ENCODE measurements at places on chromosomes 1 and 21. TPM values are rescaled to one million over a fixed set of nuclear protein-coding genes. Genes with fewer than 3 reads are reported as not detected.

GRCh38 chr1:125065092-125065820, 3880.5 kb downstream of the SRGAP2C start:
- DNase-seq, result no peak

Gene HRNR
- total RNA-seq, result not detected

- no peak for DNase-seq
Observed at GRCh38 chr1:241932845-241933244, 24.7 kb upstream of the BECN2 start.

DNA sequence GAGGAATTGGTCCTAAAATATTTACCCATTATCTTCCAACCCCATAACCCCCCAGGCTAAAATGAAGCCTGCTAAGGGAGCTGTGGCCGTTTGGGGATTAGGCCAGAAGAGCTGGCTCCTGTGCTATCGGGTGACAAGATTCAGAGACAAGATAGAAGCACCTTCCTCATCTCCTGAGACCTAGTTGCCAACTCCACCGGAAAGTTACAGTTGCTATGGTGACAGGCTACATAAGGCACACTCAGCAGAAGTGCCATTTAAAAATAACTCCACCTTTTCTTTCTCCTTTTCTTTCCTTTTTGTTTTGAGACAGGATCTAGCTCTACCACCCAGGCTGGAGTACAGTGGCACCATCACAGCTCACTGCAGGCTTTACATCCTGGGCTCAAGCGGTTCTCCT, 43.6 kb upstream of the ROR1 start:
- no peak for DNase-seq

DNA sequence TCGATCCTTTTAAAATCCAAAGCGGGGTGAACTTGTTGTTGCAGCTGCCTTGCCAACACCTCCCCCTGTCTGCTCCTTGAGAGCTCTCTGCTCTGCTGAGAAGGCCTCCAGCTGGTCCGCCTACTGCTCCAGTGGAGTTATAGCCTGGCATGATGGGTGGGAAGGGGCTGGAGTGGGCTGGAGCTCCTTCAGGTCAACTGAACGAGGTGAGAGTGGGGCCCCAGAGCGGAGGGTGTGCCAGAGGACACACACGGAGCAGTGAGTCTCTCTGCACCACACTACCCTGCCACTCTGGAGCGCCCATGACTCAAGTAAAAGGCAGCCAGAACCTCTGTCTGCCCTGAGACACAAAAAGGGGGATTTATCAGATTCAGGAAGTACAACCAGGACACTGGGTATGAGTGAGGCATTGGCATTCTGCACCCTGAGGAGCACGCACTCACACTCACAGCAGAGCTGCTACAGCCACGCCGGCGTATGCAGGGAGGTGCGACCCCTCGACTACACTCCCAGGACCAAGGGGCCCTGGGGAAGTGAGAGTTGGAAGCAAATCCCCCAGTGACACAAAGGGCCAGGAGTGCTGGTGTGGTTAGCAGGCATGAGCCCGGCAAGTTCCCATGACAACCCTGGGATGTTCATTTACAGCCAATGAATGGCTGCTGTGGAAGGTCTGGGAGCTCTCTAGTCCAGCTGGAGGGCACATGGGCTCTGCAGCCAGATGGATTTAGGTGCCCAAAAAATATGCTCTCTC, 28.0 kb upstream of the EVA1B start:
- no peak for DNase-seq

- DNase-seq, result no peak
Observed at GRCh38 chr1:109777436-109777835, 13.7 kb upstream of the EPS8L3 start.

DNA sequence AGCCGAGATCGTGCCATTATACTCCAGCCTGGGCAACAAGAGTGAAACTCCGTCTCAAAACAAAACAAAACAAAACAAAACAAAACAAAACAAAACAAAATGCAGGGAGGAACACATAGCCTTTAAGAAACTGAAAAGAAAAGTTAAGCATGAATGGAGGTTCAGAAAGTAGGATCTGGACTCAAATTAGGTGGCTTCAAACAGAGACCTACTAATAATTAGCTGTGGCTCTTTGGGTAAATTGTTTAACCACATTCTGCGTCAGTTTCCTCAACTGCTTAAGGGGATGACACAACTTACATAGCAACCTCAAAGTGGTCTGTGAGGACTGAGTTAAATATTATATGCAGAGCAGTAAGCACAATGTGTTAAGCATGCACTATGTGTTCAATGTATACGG, 458.2 kb downstream of the ADGRL2 start:
- no peak for DNase-seq

Gene COL16A1
- not detected for total RNA-seq

DNA sequence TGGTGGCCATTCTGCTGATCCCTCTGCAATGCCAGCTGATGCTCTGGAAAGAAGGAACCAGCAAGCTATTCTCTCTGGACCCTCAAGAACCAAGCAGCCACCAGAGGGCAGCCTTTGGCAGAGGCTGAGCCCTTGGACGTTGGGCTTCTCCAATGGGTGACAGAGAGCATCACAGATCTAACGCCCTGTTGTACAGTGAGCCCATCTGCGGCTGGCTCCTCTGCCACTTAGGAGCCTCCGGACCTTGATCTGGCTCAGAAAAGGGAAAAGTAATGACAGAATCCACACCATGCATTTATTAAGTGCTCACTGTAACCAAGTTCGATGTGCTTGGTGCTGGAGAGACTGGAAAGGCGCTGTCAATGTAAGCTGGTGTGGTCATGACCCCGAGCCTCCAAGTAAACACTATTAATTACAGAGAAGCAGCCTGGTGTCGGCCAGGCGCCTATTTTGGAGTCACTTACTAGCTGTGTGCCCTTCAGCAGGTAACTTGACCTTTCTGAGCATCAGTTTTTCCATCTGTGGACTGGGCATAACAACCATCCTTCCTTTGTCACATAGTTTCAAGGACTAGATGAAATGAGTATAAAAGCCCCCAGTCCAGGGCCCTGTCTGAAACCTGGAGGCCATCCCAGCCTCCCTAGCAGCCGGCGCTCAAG, 34.9 kb downstream of the ECE1 start:
- peak; percentile 60 for DNase-seq

GRCh38 chr1:113975211-113975895, 3.9 kb upstream of the OLFML3 start:
- no peak for DNase-seq

Gene TENT5C
- 129 TPM for total RNA-seq

DNA sequence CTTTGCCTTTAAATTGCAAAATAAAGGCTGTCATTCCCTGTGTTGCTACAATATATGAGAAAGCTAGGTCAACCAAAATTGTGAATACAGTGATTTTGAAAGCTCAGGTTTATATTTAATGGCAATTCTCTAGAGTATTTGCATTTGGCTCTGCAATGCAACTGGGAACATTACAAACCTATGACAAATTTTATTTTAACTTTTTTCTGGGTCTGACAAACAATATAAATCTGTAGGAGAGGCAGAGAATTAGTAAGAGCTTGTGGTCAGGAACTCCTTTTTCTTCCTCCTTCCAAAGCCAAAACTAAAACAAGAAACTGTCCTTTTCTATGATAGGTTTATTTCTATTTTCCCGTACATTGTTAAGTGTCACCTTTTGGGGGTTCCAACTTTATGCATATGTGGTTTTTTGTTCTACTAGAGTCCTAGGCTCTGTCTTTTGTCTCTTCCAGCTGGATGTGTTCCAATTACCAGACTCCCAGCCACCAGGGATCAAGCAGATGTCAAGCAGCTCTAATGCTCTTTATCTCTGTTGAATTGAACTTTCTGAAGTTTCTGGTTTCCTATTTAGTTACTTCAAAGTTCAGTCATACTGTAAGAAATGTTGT, 106.9 kb downstream of the ASH1L start:
- no peak for DNase-seq

DNA sequence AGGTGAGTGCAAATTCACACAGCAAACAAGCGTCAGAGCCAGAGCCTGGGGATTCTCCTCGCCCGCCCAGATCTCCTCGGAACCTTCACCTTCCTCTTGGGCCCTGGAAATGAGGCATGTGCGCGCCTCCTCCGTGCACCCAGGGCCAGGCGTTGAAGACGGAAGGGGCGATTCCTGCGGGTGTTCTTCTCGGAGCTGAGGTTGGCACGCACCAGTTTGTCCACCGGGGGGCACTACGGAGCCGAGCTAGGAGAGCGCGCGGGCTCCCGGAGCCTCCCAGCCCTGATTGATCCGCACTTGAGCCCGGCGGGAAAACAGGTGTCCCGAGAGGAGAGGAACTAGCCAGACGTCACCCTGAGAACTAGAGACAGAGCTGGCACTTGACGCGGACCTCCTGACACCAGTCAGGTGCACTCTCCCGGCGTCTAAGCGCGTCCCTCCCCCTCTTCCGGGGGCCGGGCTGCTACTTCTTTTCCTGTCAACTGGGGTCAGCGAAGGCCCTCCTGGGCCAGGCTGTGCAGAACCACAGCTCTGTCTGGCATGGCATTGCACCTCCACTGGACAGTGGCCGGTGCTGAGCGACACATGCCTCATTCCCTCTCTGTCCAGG, 18.3 kb upstream of the SERINC2 start:
- DNase-seq, result peak; percentile 51

- no peak for DNase-seq
Observed at GRCh38 chr1:222098404-222098803, 356.5 kb upstream of the DUSP10 start.

GRCh38 chr1:1202831-1203560, 3.4 kb downstream of the TNFRSF18 start:
- peak; percentile 4 for DNase-seq

Gene SH2D5
- not detected for total RNA-seq

DNA sequence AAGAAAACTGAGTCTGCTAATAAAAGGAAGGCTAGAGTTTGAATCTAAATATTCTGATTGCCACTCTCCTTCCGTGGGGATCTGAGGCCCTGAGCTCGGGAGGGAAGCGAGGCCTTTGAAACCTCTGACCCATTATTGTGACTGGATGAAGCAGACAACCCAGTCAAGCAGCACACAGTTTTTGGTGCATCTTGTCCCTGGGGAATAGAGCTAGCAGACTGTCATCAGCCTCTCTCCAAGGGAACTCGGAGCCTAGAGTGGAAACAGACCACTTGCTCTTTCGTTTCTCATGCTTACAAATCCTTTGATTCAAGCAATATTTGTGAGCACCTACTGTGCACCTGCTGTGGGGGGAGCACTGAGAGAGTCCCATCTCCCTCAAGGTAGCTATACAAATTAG, 133.2 kb upstream of the KLHDC7A start:
- DNase-seq, result no peak

Gene FCRL2
- 3.9 TPM for total RNA-seq

DNA sequence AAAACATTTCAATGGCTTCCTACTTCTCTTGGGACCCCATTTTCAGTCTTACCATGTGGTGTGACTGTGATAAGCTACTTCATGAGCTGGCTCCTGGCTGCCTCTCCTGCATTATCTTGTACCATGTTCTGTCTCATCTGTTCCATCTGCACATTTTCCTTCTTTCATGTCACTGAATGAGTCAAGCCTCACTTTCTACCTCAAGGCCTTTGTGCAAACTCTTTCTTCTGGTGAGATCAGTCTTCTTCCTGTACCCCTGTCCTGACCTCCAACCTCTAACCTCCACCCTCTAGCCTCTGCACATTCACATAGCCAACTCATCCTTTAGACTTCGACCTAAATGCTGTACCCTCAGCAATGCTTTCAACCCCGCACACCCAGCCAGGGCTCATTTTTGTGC, 9.6 kb upstream of the FAM78B start:
- no peak for DNase-seq

DNA sequence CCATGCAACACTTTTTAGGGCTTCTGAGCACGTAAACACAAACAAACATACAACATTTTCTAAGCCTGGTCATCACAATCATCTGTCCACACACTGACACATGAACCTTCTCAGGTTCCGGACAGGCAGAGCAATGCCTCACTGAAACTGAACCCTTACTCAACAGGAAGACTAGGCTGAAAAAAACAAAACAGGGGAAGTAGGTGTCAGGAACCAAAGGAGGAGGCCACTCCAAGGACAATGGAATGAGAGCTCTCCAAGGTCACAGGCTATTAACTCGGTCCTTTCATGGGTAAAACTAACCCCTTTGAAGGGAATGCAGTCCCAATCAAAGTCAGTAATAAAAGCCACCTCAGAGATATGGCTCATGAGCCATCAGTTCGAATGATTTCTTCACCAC, 76.6 kb downstream of the FAM78B start:
- DNase-seq, result no peak

DNA sequence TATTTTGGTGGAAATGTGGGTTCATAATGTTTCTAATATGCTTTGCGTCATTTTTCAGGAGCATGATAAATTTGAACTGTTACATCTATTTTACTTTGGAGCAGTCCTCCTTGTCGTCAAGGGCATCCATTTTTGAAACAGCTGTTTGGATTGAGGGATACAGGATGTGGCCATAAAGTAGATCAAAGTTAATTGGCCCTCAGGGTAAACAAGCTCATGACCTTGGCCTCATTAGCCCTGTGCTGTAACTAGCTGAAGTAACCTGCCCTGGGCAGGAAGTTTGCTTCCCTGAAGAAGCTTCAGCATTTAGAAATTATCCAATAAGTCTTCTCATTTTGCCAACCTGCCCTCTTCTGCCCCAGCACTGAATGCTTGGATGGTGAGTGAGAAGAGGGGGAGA, 24.8 kb upstream of the RGL1 start:
- DNase-seq, result no peak

Gene GBP3
- 18.3 TPM for total RNA-seq

Gene CFAP298
- 22.5 TPM for total RNA-seq

DNA sequence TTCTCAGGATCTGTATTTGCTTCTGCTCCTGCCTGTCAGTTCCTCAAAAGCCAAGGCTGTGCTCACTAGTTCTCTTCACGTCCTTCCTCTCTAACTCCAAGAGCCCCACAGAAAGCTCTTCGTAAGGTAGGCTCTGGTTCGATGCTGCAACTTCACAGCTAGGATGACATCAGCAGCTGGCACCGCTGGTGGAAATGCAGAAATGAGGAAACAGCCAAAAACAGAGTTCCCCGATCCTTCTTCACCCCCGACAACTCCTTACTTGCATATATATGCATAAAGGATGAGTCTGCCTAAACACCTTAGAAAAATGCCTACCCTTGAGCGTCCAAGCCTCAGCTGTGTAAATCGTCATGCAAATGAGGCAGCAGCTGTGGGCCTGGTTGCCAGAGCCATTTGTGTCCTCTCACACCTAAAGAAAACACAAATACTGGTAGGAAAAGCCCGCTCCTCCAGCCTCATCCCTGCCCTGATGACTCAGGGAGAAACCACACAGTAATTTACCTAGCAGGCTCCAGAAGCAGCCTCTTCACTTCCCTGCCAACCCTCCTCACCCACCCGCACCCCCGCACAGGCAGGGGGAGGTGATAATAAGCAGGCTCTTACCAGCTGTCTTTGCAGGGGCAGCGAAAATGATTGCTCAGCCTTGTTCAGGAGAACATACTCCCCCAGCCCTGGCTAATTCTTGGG, 28.2 kb downstream of the BATF3 start:
- no peak for DNase-seq

Gene DNAJC6
- 1.8 TPM for total RNA-seq

DNA sequence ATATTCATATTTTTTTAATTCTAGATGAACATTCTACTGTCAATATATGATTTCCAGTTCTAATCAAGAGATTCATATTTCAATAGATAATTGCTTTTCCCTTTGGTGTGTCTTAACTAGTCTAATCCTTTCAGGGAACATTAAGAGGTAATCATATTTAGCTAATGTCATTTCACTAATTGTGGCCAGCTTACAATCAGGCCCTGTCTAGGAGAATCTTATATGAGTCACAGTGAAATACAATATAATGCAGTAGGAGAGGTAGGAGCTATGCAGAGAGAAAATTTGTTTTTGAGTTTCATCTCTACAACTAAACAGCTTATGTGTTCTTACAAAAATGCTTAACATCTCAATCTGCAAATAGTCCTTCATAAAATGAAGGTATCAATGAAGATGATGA, 85.9 kb downstream of the DPYD start:
- no peak for DNase-seq

- DNase-seq, result no peak
Observed at GRCh38 chr1:165129568-165130164, 226.8 kb downstream of the LMX1A start.

Gene ASCL5
- 0.27 TPM for total RNA-seq
